ENCODE measurements at places on chromosomes 7 and 10.

DNA sequence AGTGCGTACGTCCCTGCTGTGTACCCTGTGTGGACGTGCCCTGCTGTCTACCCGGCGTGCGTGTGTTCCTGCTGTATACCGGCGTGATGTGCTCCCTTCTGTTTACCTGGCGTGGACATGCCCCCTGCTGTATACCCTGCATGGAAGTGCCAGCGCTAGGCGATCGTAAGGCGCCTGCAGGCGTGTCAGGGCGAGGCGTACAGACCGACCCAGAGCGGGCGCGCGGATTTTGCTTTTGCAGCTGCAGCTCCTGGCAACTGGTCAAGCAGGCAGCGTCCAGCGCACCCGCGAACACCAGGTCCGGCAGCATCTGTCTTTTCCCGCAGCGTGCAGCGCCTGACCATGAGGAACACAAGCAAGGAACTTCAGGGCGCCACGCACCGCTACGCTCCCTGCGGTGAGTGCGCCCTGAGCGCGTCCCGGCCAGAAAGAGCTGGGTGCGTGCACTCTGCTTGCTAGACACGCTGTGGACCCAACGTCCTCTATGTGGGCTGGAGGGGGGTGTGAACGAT, 680 bp downstream of the C7orf57 start:
- DNase-seq = no peak

- no peak for DNase-seq
Observed at GRCh38 chr10:132910186-132910880, 32.0 kb downstream of the CFAP46 start.

DNA sequence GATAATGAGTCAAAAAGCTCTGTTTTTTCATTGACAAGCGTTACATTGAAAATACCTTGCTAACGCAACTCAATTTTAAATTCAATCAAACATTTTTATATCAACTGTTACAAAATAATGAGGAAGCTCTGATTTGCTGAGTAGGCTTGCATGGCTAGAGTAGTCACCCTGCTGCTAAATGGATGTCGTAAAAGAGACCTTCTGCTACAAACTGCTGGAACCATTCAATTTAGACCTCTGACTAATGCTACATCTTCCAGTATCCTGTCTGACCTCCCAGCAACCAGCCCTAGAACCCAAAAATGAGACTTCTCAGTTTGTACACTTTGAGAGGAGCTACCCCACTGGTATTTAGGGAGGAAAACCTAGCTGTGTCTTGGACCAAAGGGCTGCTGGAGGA, 84.0 kb upstream of the ELMO1 start:
- no peak for DNase-seq

- no peak for DNase-seq
Observed at GRCh38 chr7:127705461-127705959, 53.5 kb downstream of the SND1 start.

DNA sequence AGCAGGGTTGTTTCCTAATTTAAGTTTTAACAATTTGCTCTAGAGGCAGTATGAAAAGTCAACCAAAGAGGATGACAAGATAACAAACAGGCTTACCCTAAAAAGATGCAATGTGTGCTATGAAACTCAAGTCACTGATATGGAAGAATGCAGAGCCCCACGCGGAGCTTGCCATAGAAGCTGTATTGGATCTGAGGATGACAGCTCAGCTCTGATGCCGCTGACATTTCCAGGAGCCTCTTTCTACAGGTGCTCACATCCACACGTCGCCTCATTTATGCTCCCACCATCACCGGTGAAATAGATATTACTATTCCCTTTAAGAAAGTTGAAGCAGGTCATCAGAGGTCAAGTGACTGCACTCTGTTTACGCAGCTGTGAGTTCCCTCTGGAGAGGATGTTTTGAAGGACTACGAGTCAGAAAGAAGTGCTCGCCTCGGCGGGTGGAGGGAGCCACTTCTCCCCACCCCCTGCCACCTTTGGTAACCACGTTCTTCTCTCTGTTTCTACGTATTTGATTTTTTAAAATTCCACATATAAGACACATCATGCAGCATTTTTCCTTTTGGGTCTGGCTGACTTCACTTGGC, 275.4 kb downstream of the GLRX3 start:
- no peak for DNase-seq

GRCh38 chr7:157520249-157520648, 183.4 kb downstream of the DNAJB6 start:
- no peak for DNase-seq

DNA sequence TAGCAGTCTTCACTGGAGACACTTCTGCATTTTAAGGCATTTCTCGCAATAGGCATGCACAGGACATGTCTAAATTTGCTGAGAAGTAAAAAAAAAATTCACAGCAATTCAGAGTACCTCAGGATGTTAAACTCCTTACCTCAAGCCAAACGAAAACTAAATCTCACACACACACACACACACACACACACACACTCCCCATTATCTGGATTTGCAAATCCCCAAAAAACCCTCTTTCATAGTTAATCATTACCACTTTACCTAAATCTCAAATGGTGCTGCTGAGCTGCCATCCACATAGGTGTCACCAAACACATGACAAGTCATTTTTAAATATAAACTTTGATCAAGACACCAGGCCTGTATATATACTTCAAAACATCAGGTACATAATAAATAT, 31.8 kb downstream of the CACNA2D1 start:
- DNase-seq = no peak

GRCh38 chr10:14751921-14752320, 22.8 kb downstream of the FAM107B start:
- DNase-seq = no peak

- DNase-seq = no peak
Observed at GRCh38 chr10:84296091-84296981, 32.1 kb upstream of the CCSER2 start.

GRCh38 chr10:102779680-102780526, 36.2 kb downstream of the WBP1L start:
- DNase-seq = no peak

DNA sequence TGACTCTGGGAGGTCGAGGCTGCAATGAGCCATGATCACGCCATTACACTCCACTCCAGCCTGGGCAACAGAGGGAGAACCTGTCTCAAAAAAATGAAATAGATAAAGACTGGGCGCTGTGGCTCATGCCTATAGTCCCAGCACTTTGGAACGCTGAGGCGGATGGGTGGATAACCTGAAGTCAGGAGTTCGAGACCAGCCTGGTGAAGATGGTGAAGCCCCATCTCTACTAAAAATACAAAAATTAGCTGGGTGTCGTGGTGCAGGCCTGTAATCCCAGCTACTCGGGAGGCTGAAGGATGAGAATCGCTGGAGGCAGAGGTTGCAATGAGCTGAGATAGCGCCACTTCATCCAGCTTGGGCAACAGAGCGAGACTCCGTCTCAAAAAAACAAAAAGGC, 1.1 kb upstream of the DDX21 start:
- no peak for DNase-seq

GRCh38 chr7:84137812-84138211, 56.8 kb downstream of the SEMA3A start:
- no peak for DNase-seq

All from NCI-H1436 treated with DMSO at 0.1 percent for 48 hours (cell line).